ENCODE measurements at places on chromosomes 13 and 19.

- no peak for DNase-seq
These were observed 478 bp downstream of the LMO7 start for GRCh38 chr13:75636436-75637180.

- no peak for DNase-seq
These were observed 4.8 kb downstream of the PPP6R1 start for GRCh38 chr19:55253842-55254624.

DNA sequence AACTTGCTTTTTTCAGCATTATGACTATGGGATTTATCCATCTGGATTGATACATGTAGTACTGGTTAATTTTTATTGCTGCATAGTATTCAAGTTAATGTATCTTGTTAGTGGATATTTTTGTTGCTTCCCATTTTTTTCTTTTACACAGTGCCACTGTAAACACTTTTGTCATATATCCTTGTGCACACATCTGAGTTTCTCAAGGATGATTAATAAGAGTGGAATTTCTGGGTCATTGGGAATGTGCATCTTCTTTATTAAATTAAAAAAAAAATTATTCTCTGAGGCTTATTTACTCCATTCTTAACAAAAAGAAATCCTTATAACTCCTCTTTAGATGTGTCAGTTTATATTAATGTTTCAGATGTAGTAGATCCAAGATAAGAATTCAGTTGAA is 27.3 kb downstream of the B3GLCT start:
- no peak for DNase-seq

DNA sequence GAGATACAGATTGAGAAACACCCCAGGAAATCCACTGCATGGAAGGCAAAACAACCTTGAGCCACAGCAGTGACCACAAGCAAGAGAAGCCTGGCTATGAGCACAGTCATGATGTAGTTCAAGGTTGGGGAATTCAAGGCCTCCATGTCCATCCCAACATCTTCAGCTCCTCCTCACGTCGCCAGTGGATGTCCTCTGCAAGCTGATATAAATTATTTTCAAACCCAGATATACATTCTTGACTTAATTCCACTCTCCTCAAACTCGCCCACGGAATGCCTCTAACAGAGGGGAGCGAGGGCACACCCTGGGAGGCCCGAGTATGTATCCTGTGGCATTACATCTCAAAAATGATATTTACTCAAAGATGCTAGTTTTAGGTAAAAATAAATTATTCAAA is 105.5 kb downstream of the SHISA2 start:
- DNase-seq: no peak

- no peak for DNase-seq
These were observed 504.3 kb downstream of the IRS2 start for GRCh38 chr13:109281903-109282635.

DNA sequence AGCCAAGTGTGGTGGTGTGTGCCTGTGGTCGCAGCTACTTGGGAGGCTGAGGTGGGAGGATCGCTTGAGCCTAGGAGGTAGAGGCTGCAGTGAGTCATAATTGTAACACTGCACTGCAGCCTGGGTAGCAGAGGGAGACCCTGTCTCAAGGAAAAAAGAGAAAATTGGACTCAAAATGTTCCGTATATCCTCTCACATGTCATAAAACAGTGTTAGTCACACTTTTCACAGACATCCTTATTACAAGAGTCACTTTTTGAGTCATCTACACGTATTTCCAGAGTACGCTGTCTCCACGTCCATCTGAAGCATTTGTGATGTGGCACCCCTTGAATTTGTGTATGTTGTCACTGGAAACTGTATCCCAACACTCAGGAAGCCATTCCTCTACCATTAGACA is 133.0 kb downstream of the SIPA1L3 start:
- DNase-seq: no peak

- DNase-seq: no peak
These were observed 1.1 kb downstream of the MIER2 start for GRCh38 chr19:343451-343931.

GRCh38 chr13:98466634-98467236 is 110.2 kb downstream of the STK24 start:
- no peak for DNase-seq

DNA sequence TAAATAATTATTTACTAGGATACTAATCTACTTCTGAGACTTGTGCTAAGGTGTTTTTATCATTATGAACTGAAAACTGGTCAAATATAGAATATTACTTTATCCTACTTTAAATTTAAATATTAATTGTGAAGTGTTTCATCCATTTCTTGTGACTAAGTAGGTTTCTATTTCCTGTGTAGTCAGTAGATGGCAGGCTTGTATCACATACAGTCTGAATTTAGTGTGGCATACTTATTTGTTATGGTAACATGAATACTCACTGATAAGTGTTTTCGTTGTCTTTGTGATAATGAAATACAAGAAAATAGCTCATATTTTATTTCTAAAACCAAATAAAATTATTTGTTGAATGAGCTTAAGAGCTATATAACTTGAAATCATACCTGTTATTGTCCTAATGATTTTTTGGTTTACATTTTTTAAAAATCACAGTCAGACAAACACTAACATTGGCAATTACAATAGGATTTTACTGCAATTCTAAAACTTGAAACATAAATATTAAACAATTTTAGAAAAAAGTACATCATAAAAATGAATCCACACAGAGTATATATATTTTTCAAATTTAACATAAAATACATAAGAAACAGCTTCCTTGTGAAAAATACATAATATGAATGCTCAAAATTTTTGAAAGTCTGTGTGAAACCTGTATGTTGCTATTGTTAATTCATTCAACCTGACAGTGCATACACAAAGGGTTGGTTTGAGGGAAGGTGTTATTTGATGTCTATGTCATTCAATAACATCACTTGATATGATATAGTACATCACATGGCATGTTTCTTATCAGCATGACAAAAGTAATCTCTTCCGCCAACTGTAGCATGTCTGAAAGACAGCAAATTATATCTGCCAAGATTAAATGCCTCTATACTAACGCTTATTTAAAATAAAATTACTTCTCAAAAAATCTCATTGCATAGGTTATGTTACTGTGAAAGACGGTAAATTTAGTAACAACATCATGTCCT is 904.8 kb upstream of the PCDH20 start:
- no peak for DNase-seq

DNA sequence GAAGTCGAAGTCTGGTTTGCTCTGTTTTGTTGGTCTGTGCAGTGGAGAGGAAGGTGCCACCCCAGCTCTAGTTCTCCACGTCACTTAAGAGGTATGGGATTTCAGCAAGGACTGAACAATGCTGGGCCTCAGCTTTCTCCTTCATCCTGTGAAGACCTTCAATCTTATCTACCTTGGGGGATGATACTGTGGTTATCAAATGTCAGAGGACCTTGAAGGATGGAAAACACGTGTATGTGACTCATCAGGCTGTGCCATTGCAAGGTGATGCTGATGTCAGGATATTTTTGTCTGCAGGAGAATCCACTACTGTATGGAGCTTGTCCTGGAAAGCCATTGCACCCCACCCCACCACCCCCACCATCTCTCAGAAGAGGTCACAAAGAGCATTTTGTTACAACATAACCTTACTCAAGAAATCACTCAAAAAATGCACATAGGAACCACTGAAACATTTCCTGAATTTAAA is 81.4 kb upstream of the UQCRFS1 start:
- DNase-seq: no peak

DNA sequence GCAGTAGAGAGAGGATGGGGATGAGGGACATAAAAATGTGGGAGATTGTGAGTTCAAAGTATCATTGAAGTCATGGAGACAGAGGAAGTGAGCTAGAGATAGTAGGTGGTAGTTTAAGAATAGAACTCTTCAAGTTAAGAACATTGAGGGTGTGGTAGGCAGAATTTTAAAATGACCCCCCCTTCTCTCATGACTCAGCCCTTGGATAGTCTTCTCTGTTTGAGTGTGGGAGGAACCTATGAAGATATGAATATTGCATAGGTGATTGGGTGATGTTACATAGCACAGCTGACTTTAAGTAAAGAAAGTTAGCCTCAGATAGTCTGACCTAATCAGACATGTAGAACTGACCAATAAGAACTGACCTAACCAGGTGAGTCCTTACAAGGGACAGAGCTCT is 418.6 kb downstream of the FOXO1 start:
- no peak for DNase-seq

DNA sequence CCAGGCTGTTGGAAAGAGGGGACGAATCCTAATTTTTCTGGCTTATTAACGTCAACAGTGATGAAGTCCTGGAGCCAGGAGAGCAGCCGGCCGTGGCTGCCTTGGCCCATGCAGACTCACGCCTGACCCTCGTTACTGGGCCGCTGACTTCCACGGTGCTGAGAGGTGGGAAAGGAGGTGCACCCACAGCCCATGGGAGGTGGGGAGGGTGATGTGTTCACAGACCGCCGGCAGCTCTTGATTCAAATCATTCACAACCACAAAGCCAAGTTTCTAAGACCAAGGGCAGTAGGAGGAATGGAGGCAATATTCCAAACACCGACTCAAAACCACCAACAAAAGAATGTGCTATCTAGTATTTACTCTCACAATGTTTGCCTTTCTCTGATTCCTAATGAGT is 24.3 kb downstream of the COL4A2 start:
- no peak for DNase-seq

DNA sequence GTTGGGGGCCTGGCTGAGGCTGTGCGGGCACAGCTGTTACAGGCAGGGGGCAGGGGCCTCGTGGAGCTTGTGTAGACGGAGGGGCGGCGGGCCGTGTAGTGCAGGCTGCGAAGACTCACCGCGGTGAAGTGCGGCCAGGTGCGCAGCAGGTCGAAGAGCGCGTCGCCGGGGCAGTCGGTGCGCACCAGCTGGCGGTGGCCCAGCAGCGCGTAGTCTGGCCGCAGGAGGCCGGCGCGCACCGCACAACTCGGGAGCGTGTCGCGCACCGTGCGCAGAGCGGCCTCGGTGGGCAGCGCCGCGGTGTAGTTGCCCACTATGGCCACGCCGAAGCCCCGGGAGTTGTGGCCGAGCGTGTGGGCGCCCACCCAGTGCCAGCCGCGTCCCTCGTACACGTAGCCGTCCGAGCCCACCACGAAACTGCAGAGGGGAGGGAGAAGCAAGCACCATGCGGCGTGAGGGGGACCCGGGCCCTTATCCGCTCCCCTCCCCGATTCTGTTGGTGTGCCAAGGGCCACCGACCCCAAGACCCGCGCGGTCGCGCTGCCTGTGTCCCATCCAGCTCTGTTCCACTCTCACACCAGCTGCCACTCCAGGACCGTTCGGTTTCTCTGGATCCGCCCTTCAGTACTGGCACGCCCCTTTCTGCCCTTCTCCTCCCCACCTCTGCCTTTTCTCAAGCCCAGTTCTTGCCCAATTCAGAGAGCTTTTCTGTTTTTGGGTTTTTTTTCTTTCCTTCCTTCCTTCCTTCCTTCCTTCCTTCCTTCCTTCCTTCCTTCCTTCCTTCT is 5.4 kb upstream of the RASAL3 start:
- DNase-seq: no peak

DNA sequence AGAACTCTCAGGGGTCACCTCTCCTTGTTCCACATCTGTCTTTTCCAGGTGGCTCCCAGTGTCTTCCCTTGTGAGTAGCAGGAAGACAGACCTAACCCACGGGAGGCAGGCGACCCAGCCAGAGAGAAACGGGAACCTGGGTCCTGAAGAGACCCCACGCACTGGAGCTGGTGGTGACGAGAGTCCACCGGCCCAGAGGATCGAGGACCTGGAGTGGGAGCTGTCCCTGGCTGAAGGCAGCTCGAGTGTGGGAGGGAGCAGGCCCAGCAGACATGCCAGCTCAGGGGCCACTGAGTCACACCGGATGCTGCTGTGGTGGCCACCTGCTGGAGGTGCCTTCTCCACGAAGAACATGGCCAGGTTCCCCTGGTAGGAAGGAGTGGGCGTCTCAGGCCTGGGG is 66.5 kb upstream of the ATP12A start:
- DNase-seq: no peak

- no peak for DNase-seq
These were observed at the start of gene IL27RA for GRCh38 chr19:14031719-14032480. Gene IL27RA (plus strand): TSS chr19:14031762. CDS start chr19:14031873, 111 bp downstream.

DNA sequence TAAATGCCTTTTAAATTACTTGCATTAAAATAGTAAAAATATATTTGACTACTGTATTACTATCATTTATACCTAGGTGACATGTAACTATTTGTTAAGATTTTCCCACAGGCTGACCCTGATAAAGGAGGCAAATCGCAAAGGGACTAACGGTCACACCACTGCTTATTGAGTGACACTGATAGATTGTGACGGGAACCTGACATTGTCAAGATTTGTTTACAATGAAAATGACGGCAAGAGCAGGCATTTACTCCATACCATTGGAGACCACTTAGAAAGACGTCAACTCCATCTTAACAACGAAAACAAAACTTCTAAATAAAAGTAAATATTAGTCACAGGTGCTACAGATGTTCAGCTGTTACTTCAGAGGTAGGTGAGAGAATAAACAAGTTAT is 289.0 kb downstream of the DACH1 start:
- DNase-seq: no peak

DNA sequence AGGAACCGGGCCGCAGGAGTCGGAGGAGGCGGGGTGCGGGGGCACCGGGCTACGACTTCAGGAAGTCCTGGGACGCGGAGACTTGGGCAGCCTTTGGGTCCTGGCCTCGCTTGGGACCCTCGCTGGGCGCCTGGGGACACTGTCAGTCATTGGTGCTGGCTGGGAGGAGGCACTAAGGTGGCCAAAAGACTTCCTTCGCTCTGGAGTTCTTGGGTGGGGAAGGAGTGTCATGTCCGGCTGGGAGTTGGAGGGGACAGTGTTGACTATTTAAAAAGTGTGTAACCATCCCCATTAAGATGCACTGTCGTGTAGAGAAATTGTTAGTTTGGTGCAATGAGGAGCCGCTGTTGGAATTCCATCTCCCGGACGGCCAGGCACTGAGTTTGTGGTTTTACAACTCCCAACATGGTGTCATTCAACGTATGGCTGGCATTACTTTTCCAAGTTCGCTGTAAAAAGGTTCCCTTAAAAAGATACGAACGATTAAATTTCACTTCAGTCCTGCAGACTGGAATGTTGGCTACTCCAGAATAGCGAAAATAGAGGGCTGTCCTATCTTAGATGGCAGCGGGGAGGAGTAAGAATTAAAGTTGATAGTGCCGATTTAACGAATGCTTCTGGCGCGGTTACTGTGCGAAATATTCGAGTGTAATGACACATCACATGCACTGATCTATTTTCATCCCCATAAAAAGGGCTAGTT is 776 bp downstream of the DNAJC3 start:
- DNase-seq: no peak
